ENCODE measurements at places on chromosomes 6 and 20.

GRCh38 chr6:119533603-119534279 lies 184.2 kb upstream of the MAN1A1 start:
- DNase-seq: peak; percentile 16

GRCh38 chr6:3206339-3207015 lies 21.0 kb downstream of the TUBB2B start:
- DNase-seq: no peak

GRCh38 chr20:51529758-51530157 lies 12.8 kb downstream of the NFATC2 start:
- no peak for DNase-seq

DNA sequence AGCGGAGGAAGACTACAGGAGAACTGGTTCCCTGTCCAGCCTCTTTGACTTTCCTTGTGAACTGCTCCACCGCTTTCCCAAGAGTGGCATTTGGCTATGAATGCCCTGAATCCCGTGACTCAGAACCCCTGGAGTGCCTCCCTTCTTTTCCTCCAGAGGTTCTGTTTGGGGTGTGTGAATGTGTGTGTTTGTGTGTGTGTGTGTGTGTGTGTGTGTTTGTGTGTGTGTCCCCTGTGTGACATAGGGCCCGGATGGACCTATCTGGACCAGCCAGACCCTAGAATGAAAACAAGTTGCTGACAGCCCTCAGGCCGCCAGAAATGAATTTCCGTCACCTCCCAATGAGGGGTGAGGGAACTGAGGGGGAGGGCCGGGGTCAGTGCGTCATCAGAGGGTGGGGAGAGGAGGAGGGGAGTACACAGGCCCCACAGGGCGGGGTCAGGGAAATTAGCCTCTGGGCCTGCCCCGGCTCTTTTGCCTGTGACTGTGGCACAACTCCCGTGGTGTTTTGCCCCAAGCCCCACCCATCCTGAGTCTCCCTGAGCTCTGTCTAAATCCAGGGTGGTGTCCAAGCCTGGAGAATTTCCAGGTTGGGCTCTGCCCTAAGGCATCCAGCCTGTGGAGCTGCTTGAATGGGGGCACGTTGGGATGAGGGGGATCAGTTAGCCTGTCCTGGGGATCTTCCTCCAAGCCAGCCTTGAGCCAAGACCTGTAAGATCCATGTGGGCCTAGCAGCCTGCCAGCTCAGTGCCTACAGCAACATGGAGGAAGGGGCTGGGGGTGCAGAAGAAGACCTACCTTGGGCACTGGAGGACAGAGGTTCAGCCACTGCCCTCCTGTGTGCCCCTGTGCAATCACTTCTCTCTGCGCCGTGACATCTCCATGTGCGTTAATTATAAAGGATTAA lies 15.2 kb upstream of the MRPS18A start:
- peak; percentile 85 for DNase-seq
